ENCODE measurements at places on chromosomes 5 and 9.

GRCh38 chr5:179129607-179130071 lies 69.5 kb downstream of the ZNF354C start:
- no peak for DNase-seq

- no peak for DNase-seq
These were observed 858 bp upstream of the SOWAHA start for GRCh38 chr5:132812123-132812765.

DNA sequence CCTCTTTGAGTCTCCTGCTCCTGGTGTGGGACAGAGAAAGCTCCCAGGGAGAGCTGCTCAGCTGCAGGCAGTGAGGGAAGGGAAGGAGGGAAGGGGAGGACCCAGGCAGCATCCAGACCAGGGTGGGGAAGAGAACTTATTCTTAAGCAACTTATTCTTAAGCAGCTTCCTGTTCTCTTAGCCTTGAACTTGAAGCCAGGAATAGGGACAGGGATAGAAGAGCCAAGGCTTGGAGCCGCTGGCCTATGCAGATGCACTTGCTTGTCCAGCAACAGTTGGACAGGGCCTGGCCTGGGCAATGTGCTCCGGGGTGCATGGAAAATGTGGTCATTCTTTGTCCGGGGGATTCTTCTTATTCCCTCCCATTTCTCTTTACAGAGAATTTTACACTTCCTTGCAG lies 31.4 kb upstream of the SPTLC1 start:
- DNase-seq, result no peak

DNA sequence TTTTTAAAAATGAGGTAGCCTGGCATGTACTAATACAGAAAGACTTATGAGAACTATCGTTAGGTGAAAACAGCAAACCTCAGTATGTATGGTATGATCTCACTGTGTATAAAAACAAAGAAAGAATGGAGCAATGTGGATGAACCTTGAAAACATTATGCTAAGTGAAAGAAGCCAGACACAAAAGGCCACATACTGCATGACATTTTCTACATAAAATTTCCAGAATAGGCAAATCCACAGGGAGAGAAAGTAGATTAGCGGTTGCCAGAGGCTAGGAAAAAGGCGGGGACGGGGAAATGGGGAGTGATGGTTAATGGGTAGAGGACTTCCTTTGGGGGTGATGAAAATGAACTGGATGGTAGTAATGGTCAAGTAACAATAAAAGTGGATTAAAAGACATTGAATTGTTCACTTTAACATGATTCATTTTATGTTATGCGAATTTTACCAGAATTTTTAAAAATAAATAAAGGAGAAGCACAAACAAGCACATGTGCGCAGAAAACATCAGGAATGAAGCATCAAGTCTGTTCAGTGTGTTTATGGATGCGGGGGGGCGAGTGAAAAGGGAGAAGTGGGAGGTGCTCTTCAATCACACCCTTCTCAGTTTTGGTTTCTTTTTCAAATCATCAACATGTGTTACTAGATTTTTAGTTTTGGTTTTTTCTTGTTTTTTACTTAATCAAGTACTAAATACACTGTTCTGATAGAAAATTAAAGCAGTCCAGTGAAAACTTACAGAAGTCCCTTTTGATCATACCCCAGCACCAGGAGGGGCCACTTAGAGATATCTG lies 16.3 kb downstream of the ROR2 start:
- DNase-seq, result no peak

DNA sequence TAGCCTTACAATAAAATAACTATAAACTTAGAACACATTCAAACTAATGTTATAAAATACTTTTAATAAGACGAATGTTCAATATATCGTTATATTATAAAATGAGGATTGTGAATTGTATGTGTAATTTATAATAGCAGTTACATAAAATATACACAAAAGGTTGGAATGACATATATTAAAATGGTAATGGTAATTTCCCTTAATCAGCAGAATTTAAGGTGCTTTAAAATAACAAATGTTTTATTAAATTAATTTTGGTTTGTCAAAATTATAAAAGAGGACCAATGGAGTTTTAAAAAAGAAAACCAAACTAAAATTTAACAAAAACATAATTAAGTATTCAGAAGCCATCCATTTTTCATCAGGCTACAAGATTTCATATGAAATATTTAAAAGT lies 164.3 kb upstream of the PRDM9 start:
- no peak for DNase-seq

DNA sequence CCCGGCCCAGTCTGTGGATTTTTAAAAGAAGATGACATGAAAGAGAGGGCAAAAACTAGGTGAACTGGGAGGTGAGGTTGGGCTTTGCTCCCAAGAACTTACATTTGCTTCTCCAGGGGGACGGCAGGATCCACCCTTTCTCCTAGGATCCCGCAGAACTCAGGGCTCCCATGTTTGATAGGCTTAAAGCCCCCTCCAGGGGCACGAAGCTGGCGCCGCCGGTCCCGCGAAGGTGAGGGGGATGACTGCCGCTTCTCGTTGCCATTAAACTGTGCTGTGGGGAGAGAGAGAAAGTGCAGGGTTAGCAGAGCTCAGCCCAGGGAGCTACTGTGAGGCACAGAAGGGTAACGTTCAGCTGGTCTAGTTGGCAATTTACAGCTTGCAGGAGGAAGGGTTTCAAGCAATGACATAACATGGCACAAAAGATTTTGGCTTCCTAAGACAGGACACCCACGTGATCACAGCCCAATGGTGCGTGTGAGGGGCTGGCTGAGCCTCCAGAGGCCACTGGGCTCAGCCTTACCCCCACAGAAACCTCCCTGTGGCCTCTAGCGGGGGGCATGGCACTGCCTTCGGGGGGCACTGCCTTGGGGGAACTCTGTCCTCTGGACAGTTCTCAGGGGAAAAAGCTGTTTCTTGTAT lies 52.0 kb upstream of the SLC25A51 start:
- DNase-seq, result no peak

- DNase-seq, result no peak
These were observed 135.4 kb downstream of the ISL1 start for GRCh38 chr5:51518607-51519006.

DNA sequence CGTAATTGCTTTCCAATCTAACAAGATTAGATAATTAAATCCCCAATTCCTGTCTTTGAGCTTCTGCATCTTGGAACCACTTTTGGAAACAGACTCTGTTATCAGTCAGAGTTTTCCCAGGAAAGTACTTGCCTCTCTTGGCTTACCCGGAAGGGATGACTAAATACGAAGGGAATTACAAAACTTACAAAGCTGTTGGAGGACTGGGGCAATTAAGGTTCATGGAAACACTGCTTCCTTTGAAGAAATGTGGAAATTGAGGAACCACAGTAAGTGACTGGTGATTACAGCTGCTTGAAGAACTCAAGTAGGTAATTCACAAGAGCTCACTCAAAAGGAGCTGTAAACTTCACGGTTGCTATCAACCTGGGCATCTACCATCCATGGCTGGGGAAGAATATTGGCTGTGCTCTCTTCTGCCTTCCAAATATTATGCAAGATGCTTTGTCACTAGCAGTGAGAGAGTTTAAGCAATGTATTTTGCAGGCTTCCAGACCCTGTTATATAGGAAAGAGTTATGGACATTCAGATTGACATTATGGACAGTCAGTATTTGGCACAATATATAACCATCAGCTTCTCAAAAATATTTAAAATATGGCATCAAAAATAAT lies 104.6 kb upstream of the MAN2A1 start:
- DNase-seq, result no peak

- no peak for DNase-seq
These were observed 6.9 kb upstream of the TRIO start for GRCh38 chr5:14136228-14136627.

DNA sequence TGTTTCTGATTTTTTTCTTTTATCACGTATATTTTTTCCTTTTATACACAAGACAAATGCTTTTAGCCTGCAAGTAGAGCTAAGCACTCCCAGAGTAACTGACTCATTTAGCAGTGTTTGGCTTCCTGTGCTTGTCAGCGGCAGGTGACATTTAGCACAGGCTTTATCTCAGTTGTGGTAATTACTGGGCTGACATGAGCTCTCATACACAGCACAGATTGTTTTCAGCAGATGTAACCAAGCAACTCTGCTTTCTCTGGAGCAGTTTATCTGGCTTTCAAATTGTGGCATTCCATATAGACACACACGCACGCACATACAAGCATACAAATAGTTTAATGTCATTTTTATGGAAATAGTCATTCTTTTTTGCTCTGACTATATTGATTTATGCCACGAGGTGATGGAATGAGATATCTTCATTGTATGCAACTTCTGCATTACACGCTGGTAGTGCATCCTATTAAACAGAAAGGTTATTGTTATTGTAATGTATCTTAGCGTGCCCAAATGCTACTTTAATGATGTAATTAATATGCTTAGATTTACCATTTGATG lies 379.0 kb upstream of the GRAMD2B start:
- DNase-seq, result peak; percentile 66

- no peak for DNase-seq
These were observed 41.3 kb upstream of the MIER3 start for GRCh38 chr5:56993241-56993640.

DNA sequence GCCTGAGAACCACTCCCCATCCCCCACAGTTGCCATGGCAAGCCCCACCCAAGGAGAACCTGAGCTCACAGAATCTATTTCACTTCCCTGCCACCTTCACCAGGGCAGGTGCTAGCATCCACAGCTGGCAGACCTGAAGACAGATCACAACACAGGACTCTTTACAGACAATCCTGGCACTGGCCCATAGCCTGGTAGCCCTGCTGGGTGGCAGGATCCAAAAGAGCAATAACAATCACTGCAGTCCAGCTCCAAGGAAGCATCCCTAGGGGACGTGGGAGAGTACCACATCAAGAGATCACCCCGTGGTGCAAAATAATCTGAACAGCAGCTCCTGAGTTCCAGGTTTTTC lies 463.2 kb upstream of the PIK3R1 start:
- no peak for DNase-seq

- no peak for DNase-seq
These were observed 329.9 kb upstream of the ITGA1 start for GRCh38 chr5:52457810-52458209.

DNA sequence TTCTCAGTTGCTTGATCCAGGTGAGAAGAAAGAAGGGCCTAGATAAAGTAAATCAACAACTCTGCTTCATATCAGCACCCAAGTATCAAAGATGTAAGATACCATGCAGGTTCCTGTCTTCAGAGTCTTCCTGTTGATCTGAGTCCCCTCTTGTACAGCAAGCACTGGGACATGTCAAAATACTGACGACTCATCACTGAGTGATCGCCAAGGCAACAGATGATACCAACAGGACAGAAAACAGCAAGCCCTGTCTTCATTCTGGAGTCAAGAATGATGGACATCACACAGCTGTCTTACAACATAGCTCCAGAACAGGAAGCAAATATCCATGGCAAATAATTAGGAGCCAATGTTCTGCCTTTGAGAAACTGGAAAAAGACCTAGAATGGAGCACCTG lies 83.7 kb downstream of the TARS1 start:
- DNase-seq, result no peak

- no peak for DNase-seq
These were observed 158.7 kb upstream of the HMHB1 start for GRCh38 chr5:143653256-143653655.

- DNase-seq, result peak; percentile 24
These were observed 78.8 kb downstream of the GIN1 start for GRCh38 chr5:103041071-103041676.

- DNase-seq, result peak; percentile 68
These were observed 10.3 kb upstream of the GLE1 start for GRCh38 chr9:128494108-128494745.

- no peak for DNase-seq
These were observed 96.5 kb downstream of the PRRT1B start for GRCh38 chr9:131641618-131642495.

DNA sequence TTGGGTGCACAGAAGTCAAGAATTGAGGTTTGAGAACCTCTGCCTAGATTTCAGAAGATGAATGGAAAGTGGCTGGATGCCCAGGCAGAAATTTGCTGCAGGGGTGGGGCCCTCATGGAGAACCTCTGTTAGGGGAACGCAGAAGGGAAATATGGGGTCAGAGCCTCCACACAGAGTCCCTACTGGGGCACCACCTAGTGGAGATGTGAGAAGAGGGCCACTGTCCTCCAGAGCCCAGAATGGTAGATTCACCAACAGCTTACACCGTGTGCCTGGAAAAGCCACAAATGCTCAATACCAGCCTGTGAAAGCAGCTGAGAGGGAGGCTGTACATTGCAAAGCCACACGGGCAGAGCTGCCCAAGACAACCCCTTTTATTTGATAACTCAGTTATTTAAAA lies 383.5 kb downstream of the TLE4 start:
- no peak for DNase-seq

DNA sequence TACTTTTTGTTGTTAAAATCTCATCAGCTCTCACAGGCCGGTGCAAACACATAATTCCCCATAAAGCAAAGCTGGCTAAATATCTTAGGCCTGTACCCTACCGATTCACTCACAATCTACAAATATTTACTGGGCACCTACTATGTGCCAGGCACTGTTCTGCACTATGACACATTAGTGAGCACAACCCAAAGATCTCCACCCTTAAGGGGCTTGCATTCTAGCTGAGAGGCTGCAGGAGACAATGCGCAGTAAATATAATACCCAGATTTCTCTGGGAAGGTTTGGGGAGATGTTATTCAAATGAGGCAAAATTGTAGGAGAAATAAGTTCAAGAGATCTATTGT lies 53.7 kb downstream of the FNBP1 start:
- no peak for DNase-seq

DNA sequence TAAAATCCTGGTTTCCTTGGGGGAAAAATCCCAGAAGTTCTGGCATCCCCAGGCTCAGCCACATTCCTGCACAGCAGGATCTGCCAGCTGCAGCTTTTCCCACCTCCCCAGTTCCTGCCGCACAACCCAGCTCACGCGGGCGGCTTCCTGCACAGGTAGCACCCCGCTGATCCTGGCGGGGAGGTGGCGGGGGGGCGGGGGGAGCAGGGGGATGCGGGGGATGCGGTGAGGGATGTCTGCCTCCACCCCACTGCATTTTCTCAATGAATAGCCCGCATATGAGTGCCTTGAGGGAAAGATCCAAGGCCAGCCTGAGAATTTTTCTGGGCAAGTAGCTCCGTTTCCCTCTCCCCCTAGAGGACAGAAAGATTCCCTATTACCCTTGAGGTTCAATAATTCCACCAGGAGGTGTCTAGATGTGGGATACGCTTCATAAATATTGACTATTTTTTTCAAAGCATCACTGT lies 21.1 kb downstream of the GFPT2 start:
- no peak for DNase-seq

GRCh38 chr9:130938184-130938651 lies 829 bp downstream of the FIBCD1 start:
- no peak for DNase-seq

GRCh38 chr5:155263381-155263780 lies 249.8 kb downstream of the KIF4B start:
- no peak for DNase-seq

DNA sequence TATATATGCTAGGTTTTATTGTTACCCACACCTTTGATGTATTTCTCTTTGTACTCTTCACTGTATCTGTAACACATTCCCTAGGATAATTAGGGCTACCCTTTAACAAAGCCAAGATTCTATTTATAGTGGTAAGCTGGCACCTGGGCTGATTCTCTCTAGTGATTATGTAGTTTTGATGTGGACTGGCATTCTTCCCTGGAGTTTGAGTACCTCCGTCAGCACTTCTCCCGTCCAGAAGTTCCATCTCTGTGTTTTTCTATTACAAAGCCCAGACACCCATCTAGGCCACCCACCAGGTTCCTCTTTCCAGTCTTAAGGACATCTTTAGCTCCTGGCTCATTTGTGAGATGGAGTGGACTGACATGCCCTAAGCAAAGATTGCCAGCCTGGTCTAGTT lies 55.9 kb upstream of the CDKN2B start:
- no peak for DNase-seq

Measured in NCI-H1092 (cell line).